SJSA1 (cell line): ENCODE measurements at places on chromosomes 7 and 10. TPM values are rescaled to one million over a fixed set of nuclear protein-coding genes. Genes with fewer than 3 reads are reported as not detected.

Gene RASA4
- 15.4 and 19.4 TPM in 2 replicates for total RNA-seq

DNA sequence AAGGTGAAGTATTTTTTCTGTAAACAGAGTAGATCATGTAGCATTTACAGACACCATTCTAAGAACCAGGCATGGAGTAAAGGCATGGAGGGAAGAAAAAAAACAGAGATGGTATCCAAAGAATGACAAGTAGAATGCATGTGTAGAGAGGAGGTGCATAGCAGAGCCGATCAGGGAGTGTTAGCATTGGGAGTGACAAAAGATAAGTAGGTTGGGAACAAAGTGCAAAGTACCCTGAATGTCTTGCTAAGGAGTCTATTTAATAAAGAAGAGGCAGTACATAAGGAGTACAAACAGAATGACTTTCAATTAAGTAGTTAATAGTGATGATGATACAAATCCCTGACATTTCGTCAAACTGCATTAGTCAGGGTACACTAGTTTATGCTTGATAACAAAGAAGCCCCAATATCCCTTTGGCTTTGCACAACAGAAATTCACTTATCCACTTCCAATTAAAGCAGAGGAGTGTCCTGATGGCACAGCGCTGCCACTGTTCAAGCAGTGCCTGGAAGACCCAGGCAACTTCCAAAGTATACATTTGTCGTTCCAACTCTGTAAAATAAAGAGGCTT lies 371.5 kb downstream of the TNS3 start:
- no peak for DNase-seq

DNA sequence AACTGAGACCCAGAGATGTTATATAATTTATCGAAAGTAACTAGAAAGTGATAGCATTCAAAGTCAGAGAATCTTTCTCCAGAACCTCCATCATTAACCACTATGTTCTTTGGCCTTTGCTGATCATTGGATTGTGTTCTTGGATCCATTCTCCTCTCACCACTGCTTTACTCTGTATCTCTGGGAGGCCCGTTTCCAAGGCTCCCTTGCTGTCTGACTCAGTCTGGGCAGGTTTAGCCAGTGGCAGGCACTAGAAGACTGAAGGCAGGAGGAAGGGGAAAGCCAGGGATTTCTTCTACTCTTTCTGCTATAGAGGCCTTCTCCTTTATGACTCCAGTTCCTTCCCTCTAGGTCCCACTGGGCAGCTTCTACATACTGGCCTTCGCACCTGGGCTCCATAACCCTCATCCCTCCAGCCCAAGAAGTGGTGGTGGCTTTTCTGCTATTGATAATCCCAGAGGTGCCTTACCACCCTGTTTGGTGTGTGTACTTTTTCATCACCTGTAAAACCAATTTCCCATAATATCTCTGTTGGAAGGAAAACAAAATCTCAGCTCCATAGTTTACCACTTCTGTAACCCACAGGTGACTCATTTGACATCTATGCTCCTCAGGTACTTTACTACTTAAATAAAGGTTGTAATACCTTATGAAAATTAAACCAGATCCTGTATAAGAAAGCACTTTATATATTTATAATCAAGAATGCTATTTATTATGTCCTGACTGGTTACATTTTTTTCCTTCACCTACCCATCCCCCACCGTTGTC lies 36.0 kb downstream of the BCAP29 start:
- DNase-seq: no peak

Gene SORBS1
- total RNA-seq: 1.1 and 2.9 TPM in 2 replicates

DNA sequence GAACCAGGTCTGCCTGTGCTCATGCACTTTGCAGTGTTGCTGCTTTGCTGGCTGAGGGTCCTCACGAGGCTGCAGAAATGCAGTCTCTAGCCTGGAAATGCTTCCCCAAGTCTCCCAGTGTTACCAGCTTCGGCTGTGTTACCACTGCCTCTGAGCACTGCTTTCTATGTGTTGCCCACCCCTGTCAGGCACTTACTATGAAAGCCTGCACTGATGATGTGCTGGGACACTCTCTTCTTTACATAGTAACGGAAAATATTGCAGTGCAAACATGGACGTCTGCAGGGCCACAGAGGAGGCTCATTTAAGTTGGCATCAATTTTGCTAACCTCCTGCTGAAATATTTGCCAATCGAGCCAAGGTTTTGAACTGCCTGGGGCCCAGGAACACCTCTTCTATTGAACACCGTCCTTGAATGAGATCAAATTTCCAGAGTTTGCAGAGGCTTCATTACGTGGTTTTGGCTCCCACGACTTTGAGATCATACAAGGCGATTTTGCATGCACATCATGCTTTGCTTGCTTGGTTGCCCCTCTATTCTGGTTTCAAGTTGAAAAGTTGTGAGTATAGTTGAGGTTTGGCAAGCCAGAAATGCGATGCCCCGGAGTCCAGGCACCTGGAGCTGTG lies 404.7 kb upstream of the PODXL start:
- DNase-seq: no peak

DNA sequence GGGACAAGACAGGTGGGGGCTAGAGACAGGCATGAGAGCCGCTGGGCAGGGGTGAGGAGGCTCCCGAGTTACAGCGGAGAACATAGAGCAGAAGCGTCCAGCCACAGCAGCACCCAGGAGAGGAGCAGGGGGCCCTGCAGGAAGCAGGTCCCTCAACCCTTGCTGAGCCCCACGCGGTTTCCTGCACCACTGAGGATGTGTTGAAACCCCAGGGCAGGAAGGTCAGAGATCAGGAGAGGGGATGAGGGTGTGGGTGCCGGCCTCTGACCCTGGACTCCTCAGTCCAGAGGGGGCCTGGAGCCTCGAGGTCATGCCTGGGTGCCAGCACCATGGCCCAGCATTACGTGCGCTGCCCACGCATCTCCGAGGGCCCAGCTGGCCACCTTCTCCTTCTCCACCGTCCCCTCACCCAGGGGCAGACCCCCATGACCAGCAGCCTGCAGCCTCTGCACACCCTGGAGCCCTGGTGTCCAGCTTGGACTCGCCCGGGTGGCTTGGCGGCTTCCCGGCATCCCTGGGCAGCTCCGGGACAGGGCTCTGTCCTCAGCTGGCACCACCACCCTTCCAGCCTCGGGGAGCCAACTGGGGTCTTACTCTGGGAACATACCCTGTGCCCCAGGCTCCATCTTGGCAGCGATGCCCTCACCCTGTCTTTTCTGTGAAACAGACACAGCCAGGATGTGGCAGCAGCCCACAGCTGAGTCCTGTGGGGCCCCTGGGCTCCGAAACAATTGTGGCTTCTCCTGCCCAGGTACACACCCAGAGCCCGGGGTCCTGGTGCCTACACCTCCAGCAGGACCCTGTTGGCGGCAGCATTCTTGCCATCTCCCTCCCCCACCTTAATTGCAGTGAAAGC lies 52.0 kb downstream of the STK32C start:
- no peak for DNase-seq

- peak; percentile 30 for DNase-seq
Observed at GRCh38 chr10:1462994-1463633, 274.2 kb downstream of the ADARB2 start.

DNA sequence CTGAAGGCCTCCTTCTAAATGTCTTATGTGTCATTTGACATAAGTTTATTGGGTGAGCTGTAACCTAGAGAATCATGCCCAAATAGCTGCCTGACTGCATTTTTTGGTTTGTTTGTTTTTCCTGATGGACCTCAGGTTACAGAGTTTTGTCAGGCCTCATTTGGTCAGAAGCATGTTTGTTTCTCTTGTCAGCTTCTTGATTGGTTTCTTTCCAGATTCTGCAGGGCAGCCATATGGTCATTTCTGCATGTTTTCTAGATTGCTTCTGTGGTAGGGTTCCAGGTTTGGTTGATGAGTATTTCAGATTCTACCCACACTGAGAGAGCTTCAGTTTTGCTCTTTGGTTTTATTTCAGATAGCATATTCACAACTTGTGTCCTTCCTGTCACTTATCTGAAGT lies 28.0 kb downstream of the GLCCI1 start:
- DNase-seq: no peak

DNA sequence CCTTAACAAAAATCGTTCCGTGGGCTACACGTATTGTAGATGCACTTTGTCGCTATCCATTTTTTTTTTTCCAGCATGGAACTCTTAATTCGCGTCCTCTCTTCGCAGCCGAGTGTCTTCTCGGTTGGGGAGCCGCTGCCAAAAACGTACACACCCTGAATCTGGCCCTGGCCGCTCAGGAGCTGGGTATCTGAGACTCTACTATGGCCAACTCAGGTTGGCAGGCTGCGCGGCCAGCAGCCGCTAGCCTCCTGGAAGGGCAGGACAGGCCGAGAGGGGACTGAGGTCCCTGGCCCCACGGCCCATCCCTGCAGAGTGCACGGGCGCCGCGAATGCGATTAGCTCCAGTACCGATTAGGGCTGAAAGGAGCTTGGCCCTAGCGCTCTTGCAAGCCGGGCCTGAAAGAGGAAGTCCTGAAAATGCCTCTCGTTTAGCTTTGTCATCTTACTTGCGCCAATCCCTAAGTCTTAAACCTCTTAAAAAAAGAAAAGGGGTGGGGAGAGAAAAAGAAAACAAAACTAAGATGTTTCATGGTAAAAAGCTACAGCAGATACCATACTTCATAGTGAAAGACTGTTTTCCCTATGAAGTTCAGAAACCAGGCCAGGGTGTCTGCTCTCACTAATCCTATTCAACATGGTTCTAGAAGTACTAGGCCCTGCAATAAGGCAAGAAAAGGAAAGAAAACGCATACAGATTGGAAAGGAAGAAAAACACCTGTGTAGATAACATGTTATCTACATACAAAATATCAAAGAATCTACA lies 113.2 kb upstream of the RHEB start:
- DNase-seq: no peak

Gene TSPAN33
- total RNA-seq: 0.19 and 0.82 TPM in 2 replicates

DNA sequence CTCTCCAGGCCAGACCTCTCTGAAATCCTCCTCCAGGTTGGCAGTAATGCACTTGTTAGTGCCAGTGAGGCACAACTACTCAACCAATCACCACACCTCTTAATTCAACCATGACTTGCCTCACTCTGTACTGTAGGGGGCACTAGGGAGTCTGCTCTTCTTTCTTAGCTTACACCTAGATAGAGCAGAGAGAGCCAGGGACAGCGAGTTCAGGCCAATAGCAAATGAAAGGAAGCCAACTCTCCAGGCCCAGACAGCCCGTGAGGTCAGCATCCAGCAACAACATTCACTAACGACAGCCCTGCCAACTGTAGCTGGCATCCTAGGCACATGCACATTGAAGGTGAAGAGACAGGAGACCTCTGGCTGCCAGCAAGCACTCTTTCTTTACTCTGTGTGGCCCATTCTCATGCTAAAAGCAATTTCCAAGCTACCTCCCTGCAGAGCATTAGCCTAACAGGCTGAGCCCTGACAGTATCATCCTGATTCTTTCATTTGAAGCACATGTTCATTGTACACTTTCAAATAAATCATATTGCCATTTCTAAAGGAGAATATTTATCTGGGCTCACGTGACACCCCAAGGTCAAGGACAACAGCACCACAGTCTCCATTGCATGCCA lies 136.3 kb downstream of the DPY19L1 start:
- no peak for DNase-seq

- peak; percentile 78 for DNase-seq
Observed at GRCh38 chr10:102628451-102628911, 15.8 kb upstream of the TRIM8 start.
